Left lobe of liver (tissue), 2 donors: ENCODE measurements at places on chromosomes 16 and 17. TPM values are rescaled to one million over a fixed set of nuclear protein-coding genes. Genes with fewer than 3 reads are reported as not detected.

Gene KCNH6
- not detected for total RNA-seq

Gene DDX5
- 245 TPM for total RNA-seq

Gene AGRP
- not detected for total RNA-seq

Gene MYH8
- total RNA-seq: not detected

- DNase-seq: no peak
These were observed 47.7 kb downstream of the ADAMTS18 start for GRCh38 chr16:77386831-77387814.

DNA sequence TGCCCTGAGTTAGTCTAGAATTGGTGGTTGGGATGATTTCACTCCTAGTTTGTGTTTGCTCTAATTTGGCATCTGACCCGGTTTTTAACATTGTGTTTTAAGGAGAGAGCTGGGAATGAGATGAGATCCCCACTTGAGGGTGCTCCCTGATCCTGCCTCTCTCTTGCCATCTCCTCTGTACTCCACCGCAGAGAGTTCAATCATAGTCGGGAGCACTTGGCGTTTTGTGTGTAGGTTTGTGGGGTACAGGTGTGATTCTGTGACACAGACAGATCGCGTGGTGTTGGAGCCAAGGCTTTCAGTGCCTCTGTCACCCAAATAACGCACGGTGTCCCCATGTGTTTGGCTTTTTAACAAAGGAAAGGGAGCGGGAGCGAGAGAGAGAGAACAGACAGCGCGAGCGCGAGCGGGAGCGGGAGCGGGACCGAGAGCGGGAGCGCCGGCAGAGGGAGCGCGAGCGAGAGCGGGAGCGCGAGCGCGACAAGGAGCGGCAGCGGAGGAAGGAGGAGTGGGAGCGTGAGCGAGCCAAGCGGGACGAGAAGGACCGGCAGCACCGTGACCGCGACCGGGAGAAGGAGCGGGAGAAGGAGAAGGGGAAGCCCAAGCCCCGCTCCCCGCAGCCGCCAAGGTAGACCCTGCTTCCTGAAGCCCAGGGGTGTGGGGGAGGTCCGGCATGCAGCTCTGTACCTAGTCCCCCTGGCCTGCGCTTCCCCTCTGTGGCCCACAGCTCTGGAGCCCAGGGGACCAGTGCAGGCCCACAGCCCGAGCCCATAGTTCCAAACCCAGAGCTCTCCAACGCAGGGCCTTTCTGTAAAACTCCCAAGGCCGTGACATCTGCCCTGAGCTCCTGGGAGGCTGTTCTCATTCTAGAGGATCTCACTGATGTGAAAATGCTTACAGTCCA is 27.2 kb upstream of the IL17C start:
- no peak for DNase-seq

- no peak for DNase-seq
These were observed 52.1 kb downstream of the IGF2BP1 start for GRCh38 chr17:49049265-49049664.

- DNase-seq: no peak
These were observed 317.6 kb downstream of the CBLN1 start for GRCh38 chr16:48963901-48964615.
